ENCODE measurements at places on chromosomes 7 and 10. TPM values are rescaled to one million over a fixed set of nuclear protein-coding genes. Genes with fewer than 3 reads are reported as not detected.

DNA sequence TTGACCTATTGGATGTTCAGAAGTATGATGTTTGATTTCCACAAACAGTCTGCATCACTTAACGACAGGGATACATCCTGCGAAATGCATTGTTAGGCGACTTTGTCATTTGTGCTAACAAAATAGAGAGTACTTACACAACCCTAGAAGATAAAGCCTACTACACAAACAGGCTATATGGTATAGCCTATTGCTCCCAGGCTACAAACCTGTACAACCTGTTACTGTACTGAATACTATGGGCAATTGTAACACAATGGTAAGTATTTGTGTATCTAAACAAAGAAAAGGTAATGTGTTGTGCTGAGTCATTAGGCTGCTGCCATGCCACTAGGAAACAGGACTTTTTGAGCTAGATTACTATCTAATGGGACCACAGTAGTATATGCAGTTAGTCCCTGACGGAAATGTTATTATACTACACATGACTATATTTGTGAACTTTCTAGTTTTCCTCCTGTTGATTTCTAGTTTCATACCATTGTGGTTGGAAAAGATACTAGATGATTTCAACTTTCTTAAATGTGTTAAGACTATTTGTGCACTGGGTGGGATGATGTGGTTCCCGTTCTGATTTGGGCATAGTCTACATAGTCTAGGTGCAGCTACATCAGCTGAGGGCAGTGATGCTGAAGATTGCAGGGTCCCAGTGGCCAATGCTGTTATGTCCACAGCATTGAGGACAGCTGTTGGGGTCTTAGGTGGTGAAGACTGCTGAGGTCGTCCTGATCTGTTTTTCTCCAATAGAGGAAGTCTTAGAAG is 161.7 kb downstream of the HTR7 start:
- no peak for DNase-seq

ZNF485 gene
- total RNA-seq, result 3.3 TPM

DNA sequence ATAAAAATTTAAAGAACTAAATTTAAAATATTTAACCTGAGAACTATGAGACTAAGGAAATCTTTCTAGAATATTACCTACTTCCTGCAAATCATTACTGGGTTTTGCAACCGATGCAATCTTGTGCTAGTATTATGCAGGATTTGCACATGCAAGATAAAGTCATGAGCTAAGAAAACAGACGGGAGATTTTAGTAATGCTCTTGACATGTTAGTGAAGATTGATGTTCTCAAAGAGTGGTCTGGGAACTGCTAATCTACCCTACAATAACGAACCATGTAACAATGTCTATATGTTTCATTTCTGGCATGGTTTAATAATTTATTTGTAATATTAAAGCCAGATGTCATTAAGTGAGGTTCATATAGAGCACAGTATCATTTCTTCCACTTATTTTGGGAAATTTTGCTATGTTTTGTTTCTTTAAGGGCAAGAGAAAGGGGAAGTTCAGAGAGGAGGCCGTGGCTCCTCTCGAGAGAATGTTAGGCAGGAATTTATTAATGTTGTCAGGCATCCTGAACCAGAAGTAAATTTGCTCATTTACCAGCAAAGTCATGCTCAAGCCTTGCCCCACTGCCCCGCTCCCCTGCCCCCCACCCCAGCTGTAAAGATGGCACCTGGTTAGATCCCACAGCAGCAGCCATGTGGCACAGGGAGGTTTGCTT is 22.8 kb downstream of the LRRC17 start:
- no peak for DNase-seq

GARIN1A gene
- 2.6 TPM for total RNA-seq

ACBD7 gene
- 0.40 TPM for total RNA-seq

DNA sequence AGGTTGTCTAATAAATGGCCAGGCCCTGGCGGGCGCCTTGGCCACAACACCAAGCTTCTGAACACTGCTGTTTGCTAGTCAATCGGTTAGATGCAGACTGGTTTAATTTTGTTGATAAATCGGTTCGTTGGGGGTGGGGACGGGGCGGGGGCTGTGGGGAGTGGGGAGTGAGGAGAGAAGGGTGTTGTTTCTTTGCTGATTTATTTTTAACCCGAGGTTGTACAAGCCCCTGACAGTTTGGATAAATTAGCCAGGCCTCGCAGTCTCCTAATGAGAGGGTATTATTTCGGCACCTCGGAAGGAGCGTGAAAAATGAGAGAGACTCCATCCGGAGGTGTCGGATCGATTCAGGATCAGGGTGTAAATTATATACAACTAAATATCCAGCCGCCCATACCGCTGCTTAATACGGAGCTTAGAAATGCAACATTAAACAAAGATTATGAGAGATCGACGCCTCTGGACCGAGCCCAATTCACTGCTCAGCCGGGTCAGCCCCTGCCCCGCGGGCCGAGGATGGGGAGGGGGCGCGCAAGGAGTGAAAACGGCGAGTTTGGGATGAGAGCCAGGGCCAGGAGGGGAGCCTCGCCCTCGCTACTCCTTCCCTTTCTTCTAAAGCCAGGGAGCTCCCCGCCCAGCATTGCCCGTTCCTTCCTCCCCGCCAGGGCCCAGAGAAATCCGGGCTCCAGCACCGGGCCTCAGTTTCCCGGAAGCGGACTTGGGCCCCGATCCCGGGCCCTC is 8.0 kb downstream of the UNCX start:
- DNase-seq, result no peak

BZW2 gene
- 24.2 TPM for total RNA-seq

NSMCE4A gene
- total RNA-seq, result 55.0 TPM

FEZF1 gene
- total RNA-seq, result 0.09 TPM

NODAL gene
- total RNA-seq, result 0.12 TPM

- DNase-seq, result no peak
These were observed 51.2 kb upstream of the LAMB4 start for GRCh38 chr7:108181073-108181985.

LRRC61 gene
- 11.7 TPM for total RNA-seq

DNA sequence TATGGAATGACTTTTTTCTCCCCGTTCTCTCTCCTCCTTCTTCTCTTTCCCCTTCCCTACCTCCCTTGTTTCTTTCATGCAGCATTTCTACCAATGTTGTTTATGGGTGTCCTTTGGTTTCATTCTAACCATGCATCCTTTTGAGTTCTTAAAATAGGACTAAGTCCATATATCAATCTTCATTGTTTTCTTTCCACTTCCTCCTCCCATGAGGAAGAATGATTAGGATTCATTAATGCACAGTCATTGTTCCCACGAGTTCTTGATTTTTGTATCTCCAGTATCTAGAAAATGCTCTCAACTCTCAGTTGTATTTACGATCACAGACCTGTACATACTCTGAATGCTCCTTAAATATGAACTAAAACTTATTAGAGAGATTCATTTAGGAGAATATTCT is 153.3 kb downstream of the LRRC4 start:
- no peak for DNase-seq

DNA sequence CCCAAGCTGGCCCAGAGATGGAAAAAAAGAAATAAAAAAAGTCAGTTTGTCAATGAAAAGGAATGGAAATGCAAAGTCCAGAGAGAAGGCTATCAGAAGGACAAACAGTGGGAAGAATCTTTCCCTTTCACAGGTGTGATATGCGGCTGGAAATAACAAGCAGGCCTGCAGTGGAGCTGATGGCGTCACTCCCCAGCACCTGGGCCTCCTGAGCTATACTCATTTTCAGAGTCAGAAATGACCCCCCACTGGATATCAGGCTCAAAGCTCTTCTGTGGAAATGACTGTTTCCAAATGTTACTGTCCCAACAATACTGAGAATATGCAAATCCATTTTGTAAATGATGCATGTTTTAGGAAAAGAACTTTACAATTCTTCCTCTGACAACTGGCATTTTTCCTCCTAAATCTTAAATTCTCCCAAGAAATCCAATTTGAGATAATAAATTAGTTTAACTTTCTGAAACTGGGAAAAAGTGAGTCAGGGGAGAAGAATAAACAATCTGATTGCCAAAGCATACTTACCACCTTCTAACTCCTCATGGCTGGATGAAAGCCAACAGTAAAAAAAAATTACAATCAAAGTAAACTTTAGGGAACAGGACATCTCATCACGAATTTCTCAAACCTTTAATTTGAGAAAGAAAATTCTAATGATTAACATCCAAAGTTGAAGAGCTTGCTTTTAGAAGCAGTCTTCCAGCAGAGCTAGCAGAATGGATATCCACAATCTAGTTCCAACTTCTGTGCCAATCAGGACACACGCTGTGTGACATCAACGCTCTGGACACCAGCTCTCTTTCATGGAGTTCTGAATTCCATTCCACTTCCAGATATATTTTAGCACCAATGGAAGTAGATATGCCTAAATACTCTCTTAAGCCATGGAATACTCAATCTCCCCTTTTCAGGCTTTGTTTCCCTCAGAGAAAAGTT is 5.3 kb upstream of the CUZD1 start:
- DNase-seq, result no peak

DNA sequence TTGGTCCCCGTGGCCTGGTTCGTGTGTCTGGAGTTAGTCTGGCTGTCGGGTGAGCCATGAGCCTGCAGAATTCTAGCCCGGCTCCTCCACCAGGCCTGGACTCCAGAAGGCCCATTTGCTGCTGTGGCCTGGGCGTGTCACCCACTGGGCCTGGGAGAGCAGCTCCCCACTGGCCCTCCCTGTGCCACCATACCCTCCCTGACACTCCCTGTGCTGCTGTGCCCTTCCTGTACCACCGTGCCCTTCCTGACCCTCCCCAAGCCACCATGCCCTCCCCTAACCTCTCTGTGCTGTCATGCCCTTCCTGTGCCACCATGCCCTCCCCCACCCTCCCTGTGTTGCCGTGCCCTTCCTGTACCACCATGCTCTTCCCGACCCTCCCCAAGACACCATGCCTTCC is 39.1 kb upstream of the DIP2C start:
- DNase-seq, result no peak

- DNase-seq, result peak; percentile 53
These were observed 9.6 kb downstream of the TRIM56 start for GRCh38 chr7:101094791-101095375.

- DNase-seq, result no peak
These were observed 47.6 kb downstream of the ANKRD26 start for GRCh38 chr10:27052656-27053055.

GRCh38 chr7:149226840-149227494 is 12.5 kb upstream of the ZNF212 start:
- DNase-seq, result no peak

FOXI2 gene
- total RNA-seq, result 0.23 TPM

BRAF gene
- total RNA-seq, result 33.7 TPM

- no peak for DNase-seq
These were observed 10.2 kb downstream of the KBTBD2 start for GRCh38 chr7:32881074-32881982.

TRPV6 gene
- total RNA-seq, result 47.3 TPM

AGR2 gene
- total RNA-seq, result 979 TPM

GRCh38 chr10:34200355-34200901 is 614.7 kb downstream of the PARD3 start:
- no peak for DNase-seq

PNLIPRP1 gene
- 2.1 TPM for total RNA-seq

FAM25C gene
- not detected for total RNA-seq

INMT gene
- total RNA-seq, result 18.8 TPM

TMEM139 gene
- 47.8 TPM for total RNA-seq

GRCh38 chr7:29326864-29327263 is 132.3 kb downstream of the CHN2 start:
- DNase-seq, result no peak

ZFYVE27 gene
- total RNA-seq, result 49.8 TPM

- DNase-seq, result no peak
These were observed 236.7 kb upstream of the ETV1 start for GRCh38 chr7:14226126-14226525.

OR2A12 gene
- total RNA-seq, result not detected

EZH2 gene
- 3.7 TPM for total RNA-seq
